Testis (tissue), 5 donors: ENCODE measurements at places on chromosomes 12 and 14. TPM values are rescaled to one million over a fixed set of nuclear protein-coding genes. Genes with fewer than 3 reads are reported as not detected.

DNA sequence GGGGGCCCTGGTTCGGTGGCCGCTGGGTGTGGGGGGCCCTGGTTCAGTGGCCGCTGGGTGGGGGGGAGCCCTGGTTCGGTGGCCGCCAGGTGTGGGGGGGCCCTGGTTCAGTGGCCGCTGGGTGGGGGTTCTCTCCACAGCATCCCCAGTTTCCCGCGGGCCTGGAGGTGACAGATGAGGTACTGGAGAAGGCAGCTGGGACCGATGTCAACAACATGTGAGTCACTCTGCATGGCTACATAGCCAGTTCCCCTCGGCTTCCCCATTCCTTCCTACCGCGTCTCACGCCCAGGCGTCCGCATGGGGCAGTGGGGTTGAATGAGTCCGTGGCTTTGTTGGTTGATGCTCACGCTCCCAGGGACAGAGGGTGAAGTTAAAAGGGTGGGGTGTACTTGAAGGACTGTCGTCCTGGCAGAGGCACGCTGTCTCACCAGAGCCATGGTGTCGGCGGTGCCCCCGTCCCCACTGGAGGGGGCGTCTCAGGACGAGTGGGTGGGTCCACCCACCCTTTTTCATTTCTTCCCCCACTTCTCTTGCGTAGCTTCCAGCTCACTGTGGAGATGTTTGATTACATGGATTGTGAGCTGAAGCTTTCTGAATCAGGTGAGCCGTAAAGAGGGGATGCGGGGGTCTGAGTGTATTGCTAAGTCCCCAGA is 15.6 kb downstream of the HIP1R start:
- DNase-seq = no peak

- no peak for DNase-seq
These were observed 148.9 kb upstream of the MAX start for GRCh38 chr14:65251213-65251612.

- peak; percentile 71 for DNase-seq
These were observed 4.5 kb downstream of the NOP2 start for GRCh38 chr12:6563448-6564050.

The LRRC23 gene
- total RNA-seq = 32.7 TPM

- DNase-seq = no peak
These were observed 10.8 kb downstream of the PLA2G1B start for GRCh38 chr12:120316798-120317223.
